ENCODE measurements at places on chromosomes 12 and 14.

DNA sequence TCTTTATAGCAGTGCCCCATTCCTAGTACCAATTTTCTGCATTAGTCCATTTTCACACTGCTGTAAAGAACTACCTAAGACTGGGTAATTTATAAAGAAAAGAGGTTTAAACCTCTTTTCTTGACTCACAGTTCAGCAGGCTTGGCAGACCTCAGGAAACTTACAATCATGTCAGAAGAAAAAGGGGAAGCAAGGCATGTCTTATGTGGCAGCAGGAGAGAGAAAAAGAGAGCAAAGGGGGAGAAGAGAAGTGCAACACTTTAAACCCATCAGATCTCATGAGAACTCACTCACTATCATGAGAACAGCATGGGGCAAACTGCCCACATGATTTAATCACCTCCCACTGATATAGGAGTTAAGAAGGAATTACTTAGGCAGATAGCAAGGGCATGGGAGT lies 101.6 kb upstream of the PLEKHG7 start:
- no peak for DNase-seq

GRCh38 chr12:70487440-70487839 lies 121.3 kb downstream of the KCNMB4 start:
- DNase-seq = no peak

- DNase-seq = no peak
Observed at GRCh38 chr12:2264651-2265232, 212.0 kb downstream of the CACNA1C start.

DNA sequence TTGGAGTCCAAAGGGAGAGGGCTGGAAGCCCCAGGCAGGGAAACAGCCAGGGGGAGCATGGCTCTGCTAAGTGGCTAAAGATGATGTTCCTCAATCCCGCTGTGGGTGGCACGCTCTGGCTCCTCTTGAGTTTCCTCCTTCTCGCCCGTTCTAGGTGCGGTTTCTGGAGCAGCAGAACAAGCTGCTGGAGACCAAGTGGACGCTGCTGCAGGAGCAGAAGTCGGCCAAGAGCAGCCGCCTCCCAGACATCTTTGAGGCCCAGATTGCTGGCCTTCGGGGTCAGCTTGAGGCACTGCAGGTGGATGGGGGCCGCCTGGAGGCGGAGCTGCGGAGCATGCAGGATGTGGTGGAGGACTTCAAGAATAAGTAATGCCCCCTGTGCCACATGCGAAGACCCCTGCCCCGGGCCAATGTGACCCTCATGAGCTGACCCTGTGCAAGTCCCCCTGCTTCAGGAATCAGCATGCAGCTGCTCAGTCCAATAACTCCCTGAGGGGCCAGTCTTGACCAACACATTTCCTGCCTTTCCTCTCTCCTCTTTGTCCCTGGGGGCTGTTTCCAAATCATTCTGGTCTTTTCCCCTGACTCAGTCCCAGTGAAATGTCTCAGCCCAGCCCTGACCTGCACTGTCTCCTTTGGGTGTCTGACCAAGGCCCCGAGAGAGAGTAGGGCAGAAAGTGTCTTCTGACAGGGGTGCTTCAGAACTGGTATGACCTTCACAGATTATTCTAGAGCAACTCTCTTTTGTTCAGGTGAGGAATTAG lies 2.1 kb downstream of the KRT7 start:
- no peak for DNase-seq

DNA sequence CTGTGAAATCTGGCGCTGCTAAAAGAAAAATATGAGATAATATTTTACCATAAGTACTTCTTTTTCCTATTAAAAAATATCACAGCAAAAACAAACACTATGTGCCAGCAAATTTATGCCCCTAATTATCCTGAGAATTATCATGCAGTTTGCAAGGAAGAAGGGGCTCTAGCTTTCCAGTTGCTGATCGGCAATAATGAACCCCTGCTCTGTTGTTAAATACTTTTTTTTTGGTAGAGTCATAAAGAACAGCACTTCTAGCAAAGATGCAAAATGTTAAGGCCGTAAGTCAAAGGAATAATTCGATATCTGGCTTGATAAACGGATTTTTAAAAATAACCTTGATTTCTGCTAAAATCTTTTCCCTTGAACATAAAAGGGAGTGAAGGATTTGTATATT lies 108.9 kb downstream of the PDE3A start:
- DNase-seq = no peak

DNA sequence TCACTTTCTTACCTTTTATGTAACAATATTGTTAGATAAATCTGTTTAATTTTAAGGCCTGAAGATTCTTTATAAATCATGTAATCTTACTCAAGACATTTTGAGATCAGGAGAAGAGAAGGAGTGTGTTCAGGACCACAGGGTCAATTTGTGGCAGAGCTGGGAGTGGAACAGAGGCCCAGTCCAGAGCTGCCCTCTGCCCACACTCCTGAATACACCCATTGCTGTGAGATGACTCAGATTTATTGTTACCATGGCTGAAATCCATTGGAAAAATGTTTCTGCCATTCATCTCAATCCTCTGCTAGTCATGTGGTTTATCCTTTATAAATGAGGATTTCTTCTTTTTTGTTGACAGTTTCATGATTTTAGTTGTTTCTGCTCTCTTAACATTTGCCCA lies 100.5 kb upstream of the STXBP6 start:
- no peak for DNase-seq

- DNase-seq = no peak
Observed at GRCh38 chr14:77469067-77469505, 11.2 kb downstream of the AHSA1 start.

- no peak for DNase-seq
Observed at GRCh38 chr14:91332986-91333649, 84.5 kb downstream of the CCDC88C start.

DNA sequence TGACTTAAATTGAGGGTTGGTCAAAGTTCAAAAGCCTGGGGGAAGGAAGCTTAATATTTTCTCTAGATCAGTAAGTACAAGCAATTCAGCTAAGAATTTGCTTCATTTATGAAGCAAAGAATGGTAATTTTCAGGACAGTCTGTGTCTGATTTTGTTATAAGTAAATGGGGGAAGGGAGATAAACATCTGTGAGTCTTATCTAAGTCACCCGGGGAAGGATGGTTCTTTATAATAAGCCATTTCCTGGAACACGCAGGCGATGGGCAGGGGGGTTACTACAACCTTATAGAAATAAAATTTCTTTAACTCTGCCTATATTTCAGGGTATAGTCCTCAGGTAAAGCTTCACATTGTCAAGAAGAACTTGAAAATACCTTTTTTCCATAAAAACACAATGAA lies 42.9 kb downstream of the HELB start:
- DNase-seq = no peak

- DNase-seq = no peak
Observed at GRCh38 chr12:116374207-116374606, 96.7 kb upstream of the MED13L start.

All from urinary bladder (tissue), 4 donors.